ENCODE measurements at places on chromosomes 3 and 15.

DNA sequence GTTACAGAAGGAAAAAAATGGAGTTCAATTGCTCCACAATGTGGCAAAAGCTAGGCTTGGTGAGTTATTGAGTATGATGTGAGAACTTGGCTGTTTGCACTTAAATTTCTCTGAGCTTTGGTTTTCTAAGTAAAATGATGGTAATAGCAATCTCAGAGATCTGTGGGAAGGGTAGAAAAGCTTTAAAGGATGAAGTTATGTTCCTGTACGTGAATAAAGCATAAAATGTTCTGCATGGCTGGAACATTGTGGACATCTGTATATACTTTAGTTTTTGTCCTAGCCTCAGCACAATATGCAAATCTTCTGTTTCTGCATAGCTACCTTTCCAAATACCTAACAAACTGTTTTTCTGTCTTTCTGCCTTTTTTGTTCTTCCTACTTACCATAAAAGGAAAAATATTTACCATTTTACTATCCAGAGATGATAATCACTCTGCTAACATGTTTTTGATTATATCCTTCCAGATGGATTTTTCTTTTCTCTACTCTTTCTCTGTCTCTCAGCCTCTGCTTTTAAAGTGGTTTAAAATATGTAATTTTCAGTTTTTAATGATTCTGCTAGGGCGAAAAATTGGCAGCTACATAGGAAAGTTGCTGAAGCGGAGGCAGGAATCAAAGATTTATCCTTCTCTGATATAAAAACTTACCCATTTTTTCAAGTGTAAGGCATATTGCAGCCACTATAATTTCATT lies 188.1 kb downstream of the FNDC3B start:
- DNase-seq: no peak

DNA sequence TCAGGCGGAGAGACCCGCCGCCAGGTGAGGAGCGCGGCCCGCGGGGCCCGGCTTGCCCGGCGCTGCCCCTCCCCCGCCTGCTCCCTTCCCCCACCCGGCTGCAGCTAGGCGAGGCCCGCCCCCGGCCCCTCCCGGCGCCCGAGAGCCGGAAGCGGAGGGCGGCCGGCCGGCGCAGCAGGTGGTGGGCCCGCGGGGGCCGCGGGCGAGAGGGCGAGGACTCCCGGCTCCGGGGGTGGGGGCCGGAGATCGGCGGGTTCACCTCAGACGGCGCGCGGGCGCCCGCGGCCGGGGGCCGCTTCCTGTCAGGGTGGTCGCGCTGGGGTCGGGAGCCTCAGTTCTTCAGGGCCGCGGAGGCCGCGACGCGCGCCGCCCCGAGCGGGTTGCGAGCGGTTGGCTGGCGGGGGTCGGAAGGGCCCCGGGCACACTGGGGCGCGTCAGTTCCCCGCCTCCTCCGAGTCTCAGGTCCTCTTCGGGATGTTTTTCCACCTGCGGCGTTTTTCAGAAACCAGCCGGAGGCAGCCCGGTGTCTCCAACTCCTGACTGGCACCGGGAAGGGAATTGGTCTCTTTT lies 395 bp downstream of the ZFAND6 start:
- DNase-seq: no peak

- no peak for DNase-seq
Observed at GRCh38 chr3:165624761-165625160, 212.5 kb downstream of the BCHE start.

- DNase-seq: no peak
Observed at GRCh38 chr15:90787881-90788280, 70.7 kb downstream of the BLM start.

DNA sequence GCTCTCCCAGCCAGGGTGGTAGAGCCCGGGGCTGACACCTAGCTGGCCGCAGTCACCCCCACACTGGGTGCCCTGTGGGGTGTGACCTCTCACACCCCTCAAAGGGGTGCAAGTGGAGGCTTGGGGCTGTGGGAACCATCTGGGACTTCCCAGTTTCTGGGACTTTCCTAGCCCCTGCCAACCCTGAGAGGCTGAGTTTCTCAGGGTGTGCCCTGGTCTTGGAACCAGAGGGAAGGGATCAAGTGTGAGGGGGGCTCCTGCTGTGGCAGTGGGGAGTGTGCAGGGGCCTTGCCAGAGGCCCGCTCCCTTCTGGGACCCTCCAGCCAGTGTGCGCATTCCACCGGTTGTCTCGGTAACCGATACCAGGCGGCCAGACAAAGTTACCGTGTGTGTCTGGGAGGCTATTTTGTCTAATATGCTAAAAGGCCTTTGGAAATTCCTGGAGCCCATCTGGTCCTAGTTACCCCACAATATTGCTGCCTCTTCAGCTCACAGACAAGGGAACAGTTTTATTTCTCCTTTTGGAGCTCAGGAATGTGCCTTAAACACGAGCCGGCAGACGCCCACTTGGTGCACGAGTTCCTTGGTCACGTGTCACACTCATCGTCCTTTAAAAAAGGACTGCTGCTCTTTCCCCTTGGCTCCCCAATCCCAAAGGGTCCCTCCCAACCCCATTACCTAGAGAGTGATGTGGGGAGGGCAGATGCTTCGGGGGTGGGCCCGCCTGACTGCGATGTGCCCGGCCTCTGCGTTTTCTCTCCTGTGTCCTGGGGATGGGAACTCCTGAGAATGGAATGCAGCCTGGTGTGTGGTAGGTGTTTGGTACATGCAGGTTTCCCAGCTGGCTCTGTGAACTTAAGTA lies 33.2 kb downstream of the HDAC11 start:
- DNase-seq: no peak
